CD4-positive, alpha-beta T cell treated with Interleukin-10 for 1 hour (primary cell): ENCODE measurements at places on chromosomes 1 and 21.
A peak's percentile ranks its signal among the peaks of the same experiment; 100 is the strongest.

DNA sequence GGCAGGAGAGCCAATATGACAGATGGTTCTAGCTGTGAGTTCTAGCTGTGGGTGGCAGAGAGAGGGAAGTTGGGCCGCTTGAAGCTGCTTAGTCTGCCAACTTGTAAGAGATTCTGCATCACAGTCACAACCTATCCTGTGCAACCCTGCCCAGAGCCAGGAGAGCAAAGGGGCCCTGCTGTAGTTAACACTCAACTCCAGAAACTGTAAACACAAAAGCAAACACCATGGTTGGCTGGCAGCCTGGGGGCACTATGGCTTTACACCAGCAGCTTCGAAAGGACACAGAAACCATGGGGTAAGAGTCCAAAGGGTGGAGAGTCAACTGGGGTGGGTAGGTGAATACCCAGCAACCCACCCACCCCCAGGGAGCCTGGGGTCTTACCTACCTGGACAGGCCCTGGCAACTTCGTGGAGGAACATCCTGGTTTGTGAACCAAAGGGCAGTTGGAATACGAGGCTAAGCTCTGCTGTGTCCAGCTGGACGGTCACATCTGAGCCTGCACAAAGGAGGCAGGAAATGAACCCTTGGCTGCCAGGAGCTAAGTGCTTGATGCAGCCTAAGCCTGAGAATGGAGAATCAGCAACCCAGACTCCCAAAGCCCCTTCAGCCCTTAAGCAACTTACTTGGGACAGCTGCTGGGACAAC is 6.4 kb downstream of the INPP5B start:
- DNase-seq: no peak

- no peak for DNase-seq
Observed at GRCh38 chr1:231836227-231836893, 209.8 kb downstream of the DISC1 start.

DNA sequence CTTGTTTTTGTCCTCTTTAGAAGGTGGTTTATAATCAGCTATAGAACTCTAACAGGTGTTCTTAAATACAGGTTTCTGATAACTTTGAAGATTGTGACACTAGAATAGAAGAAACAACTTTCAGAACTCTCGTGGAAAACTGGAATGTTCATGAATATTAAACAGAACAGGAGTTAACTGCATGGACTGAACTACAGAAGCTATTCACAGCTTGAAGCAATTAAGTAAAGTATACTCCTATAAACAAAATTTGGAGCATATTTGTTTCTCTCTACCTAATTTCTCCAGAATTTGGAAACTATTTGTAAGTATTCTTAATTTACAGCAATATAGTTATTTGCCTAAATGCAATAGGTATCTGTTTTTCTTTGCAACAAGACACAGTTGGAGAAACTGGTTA is 824.8 kb downstream of the ADGRL2 start:
- DNase-seq: peak; percentile 2

DNA sequence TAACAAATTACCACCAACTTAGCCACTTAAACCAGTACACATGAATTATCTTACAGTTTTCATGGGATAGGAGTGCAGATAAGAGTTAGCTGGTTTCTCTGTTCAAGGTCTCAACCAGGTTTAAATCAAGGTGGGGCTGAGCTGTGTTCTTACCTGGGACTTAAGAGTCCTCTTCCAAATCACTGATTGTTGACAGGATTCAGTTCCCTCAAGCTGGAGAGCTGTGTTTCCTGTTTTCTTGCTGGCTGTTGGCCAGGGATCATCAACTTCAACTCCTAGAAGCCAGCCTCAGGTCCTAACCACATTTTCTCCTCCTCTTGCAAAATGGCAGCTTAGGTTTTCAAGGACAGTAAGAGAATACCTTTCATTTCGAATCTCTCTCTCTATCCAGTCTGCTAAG is 123.8 kb upstream of the CHRM3 start:
- DNase-seq: no peak

- peak; percentile 5 for DNase-seq
Observed at GRCh38 chr1:41242342-41243078, 404 bp upstream of the SCMH1 start.

- DNase-seq: no peak
Observed at GRCh38 chr1:205582471-205583291, 49.1 kb downstream of the ELK4 start.

- DNase-seq: no peak
Observed at GRCh38 chr1:10195570-10195969, 14.8 kb upstream of the KIF1B start.

GRCh38 chr21:45623436-45623835 is 20.1 kb upstream of the PCBP3 start:
- DNase-seq: no peak

GRCh38 chr1:224683936-224684335 is 67.8 kb downstream of the CNIH3 start:
- no peak for DNase-seq

DNA sequence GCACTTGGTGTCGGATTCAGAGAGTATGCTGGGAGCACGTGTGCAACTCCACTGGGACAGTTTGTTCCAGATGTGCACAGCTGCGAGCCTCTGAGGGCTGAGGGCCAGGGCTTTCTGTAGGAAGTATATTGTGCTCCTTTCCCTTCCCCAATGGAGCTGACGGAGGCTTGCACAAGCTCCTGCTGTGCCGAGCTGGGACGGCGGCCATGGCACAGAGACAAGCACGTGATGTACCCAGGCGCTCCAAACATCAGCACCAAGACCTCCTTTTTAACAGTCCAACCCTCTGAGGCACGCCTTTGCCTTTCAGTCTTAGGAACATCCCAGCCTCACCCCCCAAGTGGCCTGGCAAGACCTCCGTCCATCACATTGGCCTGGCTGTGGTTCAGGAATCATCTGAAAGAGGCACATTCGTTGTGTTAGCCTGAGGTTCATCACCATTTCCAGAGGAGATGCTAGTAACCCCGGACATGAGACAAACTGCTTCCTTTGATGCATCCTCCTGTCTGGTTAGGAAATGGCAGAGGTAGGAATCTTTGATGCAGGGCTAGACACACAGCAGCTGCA is 339.2 kb upstream of the KAZN start:
- no peak for DNase-seq

GRCh38 chr21:29299916-29300806 is 1.4 kb downstream of the BACH1 start:
- peak; percentile 50 for DNase-seq

DNA sequence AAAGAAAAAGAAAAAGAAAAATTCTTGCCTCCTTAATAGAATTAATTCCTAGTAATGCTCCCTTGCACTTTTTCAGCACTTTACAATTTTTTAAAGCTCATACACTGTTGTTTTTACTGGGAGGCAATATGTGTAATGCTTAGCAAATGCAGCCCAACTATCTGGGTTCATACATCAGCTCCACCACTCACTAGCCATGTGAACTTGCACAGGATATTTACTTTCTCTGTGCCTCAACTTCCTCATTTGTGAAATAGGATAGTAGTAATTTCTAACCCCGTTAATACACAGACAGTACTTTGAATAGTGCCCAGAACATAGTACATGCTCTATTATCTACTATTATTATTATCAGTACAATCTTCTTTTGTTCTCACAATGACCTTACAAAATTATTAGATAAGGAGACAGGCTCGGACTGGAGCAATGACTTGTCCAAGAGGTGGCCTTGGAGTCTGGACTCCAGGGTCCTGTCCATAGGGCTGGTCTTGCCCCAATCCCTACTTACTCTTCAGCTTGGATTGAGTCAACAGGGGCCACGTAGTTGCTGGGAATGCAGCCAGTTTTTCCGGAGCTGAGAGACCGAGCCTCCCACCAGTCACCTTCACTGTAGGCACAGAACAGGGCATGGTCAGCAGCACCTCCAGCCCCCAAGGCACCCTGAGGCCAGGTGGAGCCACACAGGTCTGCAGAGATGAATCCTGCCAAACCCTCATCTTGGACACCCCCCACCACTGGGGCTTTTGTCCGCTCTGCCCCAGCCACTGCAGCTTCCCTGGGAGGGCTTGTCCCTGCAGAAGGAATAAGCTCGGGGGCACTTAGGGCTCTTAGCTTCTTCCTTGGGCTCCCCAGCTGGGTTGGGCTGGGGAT is 13.7 kb downstream of the FGR start:
- no peak for DNase-seq

DNA sequence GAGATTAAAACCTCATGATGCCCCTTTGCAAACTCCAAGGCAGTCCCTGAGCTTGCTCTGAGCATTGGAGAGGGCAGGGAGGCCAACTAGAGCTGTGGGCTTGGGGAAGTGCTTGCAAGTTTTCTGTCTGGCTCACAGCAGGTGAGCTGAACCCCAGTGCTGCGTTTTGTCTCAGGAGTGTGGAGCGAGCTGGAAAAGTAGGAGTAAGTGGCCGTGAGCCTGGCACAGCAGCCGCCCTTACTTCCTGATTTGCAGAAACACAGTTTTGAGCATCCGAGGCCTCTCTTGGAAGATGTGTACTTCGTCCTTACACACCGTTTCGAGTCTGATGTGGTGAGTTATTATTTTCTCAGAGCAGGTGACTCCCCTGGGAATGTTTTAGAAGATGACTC is 221.2 kb upstream of the C1orf174 start:
- no peak for DNase-seq

- no peak for DNase-seq
Observed at GRCh38 chr21:32994305-32994704, 31.4 kb upstream of the OLIG2 start.

- DNase-seq: no peak
Observed at GRCh38 chr21:15018382-15018781, 46.4 kb downstream of the NRIP1 start.

DNA sequence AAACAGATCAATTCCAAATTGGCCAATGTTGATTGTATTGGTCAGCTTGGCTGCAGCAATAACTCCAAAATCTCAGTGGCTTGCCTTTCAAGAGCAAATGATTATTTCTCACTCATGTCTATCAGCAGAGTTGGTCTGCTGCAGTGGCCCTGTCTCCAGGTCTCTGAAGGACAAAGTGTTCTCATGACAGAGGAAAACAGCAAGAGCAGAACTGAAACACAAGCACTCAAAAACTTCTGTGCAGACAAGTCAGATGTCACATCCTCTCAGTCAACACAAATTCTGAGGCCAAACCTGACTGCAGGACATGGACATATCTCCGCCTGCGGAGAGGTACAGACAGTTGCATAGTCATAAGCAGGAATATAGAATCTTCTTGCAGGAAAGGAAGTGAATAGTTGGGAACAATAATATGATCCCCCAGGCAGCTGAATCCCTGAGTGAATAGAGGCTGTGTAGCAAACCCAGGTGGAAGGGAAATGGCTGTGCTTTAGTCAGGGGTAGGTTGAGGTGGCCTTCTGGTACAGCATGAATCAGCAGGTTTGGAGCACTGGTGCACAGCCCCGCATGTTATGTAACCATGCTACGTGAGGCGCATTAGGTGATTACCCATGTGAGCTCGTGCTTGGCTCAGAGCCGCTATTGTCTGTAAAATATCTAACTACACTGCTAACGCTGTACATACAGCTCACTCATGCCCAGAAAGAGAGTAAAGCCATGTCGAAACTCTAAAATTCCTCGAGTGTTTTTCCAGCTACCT is 17.1 kb upstream of the UBE2U start:
- DNase-seq: no peak

GRCh38 chr1:109620401-109620791 is 759 bp downstream of the AMPD2 start:
- DNase-seq: no peak

DNA sequence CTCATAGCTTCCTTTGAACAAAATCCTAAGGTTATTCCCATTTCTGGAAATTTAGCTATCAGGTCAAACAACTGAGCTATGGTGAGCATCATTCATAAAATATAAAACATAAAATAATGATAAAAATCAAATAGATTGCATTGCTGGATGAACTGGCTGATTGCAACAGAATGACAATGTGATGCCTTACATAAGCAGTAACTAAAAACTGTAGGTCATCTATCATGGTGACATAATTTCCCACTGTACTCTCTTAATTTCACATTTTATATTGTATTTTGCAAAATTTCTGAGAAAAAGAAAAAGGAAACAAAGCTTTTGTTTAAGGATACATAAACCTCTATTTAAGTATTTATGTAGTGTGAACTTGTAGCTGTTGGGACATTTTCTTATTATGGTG is 4.6 kb downstream of the PTGER3 start:
- no peak for DNase-seq

GRCh38 chr1:211627259-211627658 is 48.2 kb downstream of the NEK2 start:
- no peak for DNase-seq

- peak; percentile 43 for DNase-seq
Observed at GRCh38 chr1:205344066-205344928, 12.4 kb downstream of the KLHDC8A start.

- DNase-seq: peak; percentile 79
Observed at GRCh38 chr1:228166170-228166936, 749 bp downstream of the IBA57 start.

DNA sequence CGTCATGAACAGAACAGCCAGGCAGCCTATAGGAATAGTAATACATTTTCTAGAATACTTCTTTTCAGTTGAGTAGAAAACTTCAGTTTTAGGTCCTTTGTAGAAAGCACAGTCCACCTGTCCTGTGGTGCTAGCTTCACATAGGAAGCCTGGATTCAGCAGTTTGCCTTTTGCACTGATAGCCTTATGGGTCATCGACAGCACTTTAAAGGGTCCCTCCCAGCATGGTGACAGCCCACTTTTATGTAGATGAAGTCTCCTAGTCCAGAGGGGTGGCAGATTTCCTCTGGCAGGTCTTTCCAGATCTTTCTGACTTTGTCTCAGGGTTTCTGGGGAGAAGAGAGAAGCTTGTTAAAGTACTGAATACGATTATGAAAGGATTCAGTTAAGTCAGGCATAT is 161.4 kb upstream of the TNR start:
- no peak for DNase-seq

GRCh38 chr1:179767996-179768395 is 24.9 kb downstream of the FAM163A start:
- DNase-seq: no peak

- peak; percentile 28 for DNase-seq
Observed at GRCh38 chr1:174262349-174263241, 103.3 kb downstream of the RABGAP1L start.

GRCh38 chr1:171438441-171438840 is 46.9 kb upstream of the PRRC2C start:
- no peak for DNase-seq

GRCh38 chr1:209652873-209653401 is 712 bp upstream of the LAMB3 start:
- DNase-seq: peak; percentile 22

- no peak for DNase-seq
Observed at GRCh38 chr21:33866826-33867225, 48.8 kb downstream of the ATP5PO start.

GRCh38 chr21:38295997-38296764 is 39.4 kb downstream of the KCNJ15 start:
- DNase-seq: no peak

DNA sequence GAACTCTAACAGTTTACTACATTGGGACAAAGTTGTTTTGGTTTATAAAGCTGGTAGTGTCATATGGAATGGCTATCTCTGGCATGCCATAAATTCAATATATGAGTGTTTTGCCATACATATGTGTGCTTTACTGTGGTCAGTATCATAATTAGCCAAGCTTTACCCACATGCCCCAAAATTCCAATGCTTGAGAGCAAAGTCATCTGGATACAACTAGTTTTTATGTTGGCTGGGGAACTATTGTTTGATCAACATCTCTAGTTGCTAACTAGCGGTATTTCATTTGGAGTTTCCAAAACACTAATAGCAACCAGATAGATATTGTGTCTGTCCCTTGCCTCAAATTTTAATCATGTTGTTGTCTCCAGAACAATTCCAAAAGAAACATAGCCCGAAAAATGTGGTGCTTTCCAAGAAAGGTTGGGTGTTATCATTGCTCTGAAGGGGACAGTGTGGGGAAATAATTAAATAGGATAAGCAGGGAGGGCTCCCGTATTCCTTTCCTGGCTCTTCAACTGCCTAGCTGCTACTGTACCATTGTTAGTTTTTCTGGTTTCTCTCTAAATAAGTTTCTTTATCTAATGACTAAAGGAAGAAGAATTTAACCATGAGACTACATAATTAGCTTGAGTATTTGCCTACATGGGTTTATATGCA is 136.1 kb downstream of the TGFB2 start:
- DNase-seq: no peak
